ENCODE measurements at places on chromosomes 16 and 17.

DNA sequence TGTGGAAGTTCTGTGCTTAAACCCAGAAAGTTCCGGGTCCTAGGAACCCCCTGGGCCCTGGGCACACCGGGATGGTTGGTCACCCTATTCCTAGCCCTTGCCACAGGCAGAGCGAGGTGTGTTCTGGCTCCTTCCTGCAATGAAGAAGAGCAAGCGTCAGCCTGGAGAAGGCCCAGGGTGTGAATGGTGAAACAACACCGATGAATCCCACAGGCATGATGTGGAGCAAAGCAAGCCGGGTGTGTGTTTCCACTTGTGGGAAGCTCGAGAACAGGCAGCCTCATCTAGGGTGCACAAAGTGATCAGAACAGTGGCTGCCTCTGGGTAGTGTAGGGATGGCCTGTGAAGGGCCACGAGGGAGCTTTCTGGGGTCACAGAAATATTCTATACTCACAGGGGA is 13.8 kb downstream of the KCNG4 start:
- DNase-seq, result no peak

DNA sequence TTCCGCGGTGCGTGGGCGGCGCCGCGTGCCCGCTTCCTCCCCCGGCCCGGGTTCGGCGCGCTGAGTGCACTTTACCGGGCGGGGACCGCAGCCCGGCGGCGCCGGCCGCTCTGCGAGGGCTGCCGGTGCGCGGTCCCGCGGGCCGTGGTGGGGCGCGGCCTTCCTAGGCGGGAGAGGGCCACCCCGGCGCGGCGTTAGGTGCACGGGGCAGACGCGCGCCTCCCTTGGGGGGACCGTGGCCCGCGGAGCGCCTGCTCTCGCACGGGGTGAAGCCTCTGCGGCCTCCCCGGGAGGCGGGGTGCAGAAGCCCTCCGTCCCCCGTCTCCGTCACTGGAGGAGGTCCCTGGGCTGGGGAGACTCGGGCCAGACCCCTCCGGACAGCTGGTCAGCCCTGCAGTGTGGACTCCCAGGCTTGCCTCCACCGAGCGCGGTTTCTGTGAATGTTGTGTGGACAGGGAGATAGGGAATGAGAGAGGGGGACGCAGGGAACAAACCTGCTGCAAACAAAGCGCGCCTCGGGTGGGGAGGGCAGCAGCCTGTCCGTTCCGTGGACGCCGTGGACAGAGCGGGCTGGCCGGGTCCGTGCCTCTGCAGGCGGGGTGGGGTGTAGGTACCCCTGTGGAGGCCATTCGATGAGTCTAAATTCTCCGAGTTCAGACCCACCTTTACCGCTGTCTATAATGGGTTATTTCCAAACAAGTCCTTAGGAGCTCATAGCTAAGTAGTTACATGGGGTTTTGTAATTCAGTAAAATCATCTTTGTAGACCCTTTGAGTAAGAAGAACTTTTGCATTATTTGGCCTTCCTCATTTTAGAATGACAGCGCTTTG is 721 bp downstream of the TBCD start:
- DNase-seq, result no peak

DNA sequence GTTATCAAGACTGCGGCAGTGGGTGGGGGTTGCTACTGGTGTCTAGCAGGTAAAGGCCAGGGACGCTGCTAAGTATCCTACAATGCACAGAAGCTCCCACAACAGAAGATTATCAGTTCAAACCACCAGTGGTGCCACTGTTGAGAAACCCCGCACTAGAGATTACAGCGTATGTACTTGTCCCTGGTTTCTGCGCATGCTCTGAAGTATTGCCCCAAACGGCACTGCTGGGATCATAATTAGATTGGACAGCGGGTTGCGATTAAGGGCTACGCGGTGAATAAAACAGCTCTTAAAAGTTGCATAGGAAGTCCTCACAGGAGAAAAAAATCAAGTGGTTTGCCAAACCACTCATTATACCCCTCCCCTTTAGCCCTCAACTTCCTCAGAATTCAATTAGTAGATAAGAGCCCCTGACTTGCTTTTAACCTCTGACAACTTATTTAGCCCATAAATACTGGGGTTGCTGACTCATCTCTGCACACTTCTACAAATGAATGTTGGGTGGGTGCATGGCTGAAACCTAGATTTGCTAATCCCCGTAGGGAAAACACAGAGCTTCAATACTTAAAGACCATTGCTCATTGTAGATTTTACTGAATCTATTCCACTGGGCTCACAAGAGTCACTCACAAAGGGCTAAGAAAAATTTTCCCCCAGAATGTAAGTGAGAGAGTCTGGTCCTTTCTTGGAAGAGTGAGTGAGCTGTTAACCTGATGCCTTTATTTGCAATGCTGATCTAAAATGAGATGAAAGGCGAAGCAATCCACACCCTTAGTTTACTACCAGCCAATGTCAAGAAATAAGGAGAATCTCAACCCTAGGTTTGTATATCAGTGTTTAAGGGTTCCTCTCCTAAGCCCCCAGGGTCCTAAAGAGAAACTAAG is 91.8 kb downstream of the RGS9 start:
- DNase-seq, result peak; percentile 56

DNA sequence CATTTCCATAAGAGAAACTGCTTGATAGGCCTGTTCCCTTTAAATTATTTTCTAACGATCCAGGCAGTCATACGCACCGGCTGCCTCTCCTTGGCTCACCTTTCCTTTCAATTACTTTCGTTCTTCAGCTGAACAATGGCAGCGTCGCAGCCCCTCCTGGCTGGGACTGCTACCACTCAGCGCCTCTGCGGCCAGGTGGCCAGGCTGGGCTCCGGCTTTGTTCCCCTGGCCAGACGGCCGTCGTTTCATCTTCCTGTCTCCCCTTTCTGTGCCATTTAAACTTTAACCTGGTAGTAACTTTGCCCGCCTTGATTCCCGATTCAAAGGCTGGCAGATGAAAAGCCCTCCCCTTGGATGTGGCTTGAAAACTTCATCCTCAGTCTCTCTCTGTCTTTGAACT is 79.0 kb downstream of the C16orf78 start:
- DNase-seq, result no peak

DNA sequence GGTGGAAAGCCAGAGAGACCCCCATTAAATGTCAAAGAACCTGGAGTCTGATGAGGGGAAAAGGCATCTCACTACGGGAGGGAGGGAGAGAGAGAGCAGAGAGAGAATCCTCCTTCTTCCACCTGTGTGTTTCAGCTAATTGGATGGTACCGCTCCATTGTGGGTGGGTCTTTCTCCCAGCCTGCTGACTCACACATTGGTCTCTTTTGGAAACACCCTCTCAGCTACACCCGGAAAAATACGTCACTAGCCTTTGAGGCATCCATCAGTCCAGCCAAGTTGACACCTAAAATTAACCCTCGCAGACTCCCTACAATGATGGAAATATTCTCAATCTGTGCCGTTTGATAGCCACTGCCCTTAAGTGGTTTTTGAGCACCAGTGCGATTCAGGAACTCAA is 100.4 kb downstream of the ELAC2 start:
- DNase-seq, result no peak

GRCh38 chr17:42290577-42290976 is 2.3 kb downstream of the STAT5A start:
- no peak for DNase-seq

Data from CD4-positive, alpha-beta T cell treated with Interleukin-12 subunit alpha and Interleukin-12 subunit beta, for 1 hour (primary cell).